ENCODE measurements at places on chromosomes 12 and 14.

DNA sequence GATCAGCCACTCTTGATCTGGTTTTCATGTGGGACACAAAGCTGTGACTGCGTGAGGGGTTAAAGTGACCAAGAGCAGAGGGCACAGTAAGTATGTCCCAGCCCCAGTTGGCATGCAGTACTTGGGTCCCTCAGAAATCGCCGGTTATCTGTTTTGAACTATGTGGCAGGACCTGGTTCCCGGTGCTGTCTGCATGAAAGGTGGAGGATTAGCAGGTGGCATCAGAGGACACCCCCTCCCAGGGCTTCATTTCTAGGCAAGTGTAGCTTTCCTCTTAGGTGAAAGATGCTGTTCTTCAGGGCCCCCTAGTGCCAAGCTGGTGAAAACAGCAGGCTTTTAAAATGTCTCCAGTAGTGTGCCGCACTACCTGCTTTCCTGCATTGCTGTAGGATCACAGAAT, 57.1 kb downstream of the ATG14 start:
- DNase-seq: no peak

- DNase-seq: peak; percentile 61
These were observed 189.6 kb downstream of the DUSP6 start for GRCh38 chr12:89162589-89163261.

DNA sequence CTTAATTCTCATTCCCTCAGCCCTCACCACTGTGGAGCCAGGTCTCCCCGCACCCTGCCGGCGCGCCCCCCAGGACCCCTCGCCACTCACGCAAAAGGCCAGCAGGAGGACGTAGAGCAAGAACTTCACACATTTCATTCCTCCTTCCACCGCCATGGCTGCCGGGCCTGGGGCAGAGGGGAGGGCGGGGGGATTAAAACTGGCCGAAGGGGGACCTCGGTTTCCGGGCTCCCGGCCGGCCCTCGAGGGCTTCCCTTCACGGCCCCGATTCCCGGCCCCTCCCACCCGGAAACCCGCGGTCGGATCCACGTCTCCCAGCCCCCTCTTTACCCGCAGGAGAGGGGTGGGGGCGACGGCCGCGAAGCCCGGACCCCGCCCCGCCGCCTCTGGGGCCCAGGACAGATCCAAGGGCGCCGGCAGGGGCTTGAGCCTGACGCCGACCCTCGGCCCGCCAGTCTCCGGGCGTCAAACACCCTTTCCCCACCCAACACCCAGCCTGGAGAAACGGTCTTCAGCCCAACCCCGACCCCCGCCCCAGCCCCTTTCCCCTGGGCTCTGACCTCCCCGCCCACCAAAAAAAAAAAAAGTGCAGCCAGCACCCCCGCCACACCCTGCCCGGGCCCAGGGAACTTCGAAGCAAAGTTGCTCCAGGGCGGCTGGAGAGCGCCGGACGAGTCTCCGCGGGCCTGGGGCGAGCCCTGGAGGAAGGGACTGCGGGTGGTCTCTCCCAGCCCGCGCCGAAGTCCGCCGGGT, 447 bp downstream of the CD63 start:
- peak; percentile 85 for DNase-seq

- DNase-seq: no peak
These were observed 10.6 kb downstream of the FAR2 start for GRCh38 chr12:29159661-29160060.

- DNase-seq: no peak
These were observed 144.9 kb downstream of the PDE3A start for GRCh38 chr12:20513189-20513588.

- no peak for DNase-seq
These were observed 12.9 kb downstream of the BTBD7 start for GRCh38 chr14:93319958-93320357.

DNA sequence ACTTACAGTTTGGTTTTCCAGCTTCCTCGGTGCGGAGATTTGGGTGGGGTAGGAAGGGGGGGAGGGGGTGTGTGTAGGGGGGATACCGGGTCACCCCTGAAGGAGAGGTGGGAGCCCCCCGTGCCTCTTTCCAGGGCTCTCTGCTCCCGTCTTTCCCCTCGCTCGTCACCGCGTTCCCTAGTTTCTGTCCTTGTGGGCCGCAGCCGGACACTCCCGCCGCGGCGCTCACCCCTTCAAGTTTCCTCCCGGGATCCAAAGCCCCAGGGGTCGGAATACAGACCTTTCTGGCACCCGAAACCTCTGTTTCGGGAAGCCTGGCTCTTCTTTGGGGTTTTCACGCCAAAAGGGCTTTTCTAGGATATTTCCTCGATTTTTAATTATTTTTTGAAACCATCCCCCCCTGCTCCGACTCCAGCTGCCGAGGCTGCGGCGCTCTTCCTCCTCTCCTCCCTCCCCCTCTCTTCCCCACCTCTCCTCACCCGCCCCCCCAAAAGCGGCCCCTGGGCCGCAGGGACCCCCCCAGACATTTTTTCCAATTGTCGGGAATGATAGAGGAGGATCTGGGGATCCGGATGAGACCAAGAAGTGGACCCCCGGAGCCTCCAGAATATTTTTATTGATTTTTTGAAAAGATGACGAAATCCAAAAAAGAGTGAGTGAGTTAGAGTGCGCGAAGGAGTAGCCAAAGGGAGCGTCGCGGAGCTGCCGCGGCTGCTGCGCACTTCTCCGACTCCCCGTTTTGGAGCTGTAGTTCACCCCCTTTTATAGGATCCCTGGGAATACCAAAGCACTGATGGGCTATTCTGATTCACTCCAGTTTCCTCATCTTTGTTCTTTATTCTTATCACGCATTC, 1.7 kb downstream of the CCND2 start:
- no peak for DNase-seq

DNA sequence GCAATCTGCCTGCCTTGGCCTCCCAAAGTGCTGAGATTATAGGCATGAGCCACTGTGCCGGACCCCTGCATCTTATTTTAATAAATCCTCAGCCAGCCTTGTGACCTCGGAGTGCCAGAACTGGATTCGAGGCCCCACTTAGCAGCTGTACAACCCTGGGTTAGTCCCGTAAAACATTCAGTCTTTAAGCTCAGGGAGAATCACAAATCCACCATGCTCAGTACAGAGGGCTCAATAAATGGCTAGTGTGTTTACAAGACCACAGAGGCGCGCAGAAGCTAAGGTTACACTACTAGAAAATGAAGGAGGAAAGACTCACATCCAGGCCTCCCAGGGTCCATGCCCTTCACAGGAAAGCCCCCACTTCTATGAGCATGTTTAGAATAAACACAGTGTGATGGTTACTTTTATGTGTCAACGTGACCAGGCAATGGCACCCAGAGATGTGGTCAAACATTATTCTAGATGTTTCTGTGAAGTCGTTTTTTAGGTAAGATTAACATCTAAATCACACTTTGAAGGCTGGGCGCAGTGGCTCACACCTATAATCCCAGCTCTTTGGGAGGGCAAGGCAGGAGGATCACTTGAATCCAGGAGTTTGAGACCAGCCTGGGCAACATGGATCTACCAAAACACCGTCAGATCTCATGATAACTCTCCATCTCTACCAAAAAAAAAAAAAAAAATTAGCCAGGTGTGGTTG, 55.3 kb downstream of the CLMN start:
- DNase-seq: no peak

DNA sequence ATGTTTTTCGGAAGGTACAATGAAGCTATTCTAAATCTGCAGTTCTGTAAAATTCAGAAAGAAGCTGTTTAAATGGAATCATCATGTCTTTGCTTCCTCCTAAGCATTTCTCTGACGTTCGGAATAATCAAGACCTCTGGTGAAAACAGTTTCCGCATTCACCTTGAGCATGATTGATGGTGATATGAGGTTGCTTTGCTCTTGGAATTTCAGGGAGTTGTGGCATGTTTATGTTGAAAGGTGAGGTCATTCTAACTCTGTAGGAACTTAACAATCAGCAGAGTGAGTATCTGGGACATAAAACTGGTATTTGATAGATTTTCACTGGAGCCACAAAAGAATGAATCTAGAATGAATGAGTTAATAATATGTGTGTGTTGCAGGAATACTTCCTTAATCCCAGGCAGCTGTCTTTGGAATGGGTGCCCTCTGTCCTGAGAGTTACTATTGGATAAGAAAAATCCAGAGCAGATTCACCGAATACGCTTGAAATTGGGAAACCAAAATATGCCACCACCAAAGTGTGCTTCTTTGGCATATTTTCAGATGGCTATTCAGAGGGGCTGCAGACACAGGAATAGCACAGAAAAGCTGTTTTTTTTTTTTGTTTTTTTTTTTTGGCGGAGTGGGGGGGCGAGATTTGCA, 599.1 kb downstream of the CCER1 start:
- DNase-seq: no peak

GRCh38 chr12:132842449-132843045, 13.9 kb upstream of the GOLGA3 start:
- no peak for DNase-seq

- no peak for DNase-seq
These were observed 48.4 kb downstream of the ZNF641 start for GRCh38 chr12:48302161-48302911.

DNA sequence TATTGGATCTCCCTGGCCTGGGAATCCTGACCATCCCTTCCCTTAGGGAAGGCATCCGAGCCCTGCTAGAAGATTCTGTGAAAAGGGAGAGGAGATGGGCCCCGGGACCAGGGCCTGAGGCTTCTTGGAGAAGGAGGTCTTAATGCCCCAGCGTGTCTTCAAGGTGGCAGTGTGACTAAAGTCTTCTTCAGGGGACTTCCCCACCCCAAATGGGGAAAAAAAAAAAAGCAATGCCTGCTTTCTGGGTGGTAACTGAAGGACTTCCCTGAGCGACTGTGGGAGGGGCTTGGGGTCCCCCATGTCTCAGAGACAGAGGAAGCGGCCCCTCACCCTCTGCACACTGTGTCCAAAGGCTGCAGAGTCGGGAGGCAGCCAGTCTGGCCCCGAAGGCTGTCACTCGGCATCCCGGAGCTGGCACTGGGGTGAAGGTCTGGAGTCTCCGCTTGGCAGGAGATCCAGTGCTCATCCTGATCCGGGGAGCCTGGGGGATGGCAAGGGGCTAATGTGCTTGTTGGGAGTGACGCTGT, 7.8 kb upstream of the PGF start:
- no peak for DNase-seq

DNA sequence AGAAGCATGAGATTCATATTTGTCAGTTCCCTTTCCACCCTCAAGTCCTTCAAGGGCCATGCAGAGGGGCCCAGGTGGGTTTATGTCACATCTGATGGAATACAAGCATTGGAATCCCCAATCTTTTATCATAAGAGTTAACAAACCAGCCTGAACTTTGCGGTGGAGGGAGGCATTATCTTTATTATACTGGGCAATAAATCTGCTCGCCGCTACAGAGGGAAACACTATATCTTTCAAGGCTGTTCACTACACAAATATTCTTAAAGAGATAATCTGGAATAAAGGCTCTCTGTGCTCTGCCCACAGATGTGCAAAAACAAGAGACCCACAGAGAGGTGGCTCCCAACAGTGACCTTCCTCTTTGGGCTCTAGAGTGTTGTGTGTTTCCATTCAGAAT, 153.6 kb upstream of the PLEKHA5 start:
- DNase-seq: no peak

DNA sequence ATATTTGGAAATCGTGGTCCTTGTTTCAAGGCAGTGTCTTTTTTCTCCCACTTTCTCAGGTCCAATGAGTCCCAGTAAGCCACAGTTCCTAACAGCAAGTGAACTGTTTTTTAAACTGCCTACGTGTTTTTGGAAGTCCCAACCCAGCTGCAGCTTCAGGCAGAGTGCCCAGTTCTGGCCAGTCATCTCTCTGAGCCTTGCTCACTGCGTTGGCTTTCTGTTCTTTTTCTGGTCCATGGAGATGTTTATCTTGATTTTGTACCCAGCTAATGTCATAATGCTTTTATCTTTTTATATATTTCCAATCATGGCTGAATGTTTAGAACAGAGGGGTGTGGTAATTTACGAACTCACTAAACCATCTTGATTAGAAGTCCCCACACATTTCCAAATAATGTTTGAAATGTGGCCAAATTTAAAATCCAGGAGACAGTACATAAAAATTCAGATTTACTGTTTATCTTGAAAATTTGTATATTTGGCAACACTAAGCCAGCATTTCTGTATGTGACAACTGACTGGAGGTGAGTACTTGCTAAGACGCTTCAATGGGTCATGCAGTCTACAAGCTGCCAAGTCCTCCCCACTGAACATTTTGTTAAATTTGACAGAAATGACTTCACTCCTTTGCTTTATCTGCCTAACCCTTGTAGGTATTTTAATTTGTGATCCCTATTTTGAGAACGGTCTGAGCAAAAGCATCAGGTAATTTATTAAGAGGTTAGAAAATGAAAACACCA, 46.1 kb upstream of the OTOGL start:
- peak; percentile 72 for DNase-seq

DNA sequence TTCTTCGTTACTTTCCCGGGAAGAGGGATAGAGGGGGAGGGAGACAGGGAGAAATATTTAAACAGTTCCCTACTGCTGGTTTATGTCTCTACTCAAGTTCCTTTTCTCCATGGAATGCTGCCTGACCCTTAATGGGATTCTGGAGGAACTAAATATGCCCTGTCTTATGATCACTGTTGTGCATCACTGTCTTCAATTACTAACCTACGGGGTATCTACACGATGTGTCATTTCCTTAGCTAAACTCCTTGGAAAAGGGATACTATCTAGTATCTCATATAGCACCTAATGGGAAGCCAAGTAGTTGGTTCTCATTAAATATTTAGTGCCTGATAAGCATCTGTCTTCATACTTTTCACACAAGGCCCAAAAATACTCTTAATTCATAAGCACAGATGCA, 37.5 kb upstream of the FBLN5 start:
- no peak for DNase-seq

- no peak for DNase-seq
These were observed 36.9 kb downstream of the ATP2A2 start for GRCh38 chr12:110317911-110318310.

GRCh38 chr14:54652188-54652587, 85.3 kb downstream of the SAMD4A start:
- peak; percentile 87 for DNase-seq

DNA sequence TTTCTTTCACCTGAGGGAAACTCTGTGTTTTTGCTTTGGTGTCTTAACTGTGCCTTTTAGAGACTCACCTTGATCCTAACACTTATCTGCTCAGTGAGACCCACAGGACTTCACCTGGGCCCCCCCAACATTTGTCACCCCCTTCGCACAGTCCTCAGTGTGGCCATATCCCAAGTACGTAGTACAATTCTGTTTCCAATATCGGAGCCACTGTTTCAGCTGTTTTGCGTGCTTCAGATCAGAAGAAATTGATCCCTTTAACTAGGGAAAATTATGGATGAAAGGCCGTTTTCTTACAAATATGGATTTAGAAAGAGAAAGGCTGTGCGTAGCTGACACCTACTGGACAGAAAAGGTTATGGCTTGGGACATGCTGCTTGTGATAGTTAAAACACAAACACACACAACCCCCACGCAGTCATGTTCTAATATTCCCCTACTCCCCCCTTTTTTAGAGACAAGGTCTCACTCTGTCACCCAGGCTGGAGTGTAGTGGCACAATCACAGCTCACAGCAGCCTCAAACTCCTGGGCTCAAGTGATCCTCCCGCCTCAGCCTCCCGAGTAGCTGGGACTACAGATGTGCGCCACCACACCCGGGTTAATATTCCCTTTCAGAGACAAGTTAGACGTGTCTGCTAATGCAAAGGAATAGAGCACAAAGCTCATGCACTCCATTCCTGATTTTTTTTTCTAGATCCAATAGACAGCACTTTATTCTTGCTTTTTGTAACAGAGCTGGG, 3.6 kb upstream of the SLC7A8 start:
- no peak for DNase-seq
